ENCODE measurements at places on chromosomes 5 and 9.

DNA sequence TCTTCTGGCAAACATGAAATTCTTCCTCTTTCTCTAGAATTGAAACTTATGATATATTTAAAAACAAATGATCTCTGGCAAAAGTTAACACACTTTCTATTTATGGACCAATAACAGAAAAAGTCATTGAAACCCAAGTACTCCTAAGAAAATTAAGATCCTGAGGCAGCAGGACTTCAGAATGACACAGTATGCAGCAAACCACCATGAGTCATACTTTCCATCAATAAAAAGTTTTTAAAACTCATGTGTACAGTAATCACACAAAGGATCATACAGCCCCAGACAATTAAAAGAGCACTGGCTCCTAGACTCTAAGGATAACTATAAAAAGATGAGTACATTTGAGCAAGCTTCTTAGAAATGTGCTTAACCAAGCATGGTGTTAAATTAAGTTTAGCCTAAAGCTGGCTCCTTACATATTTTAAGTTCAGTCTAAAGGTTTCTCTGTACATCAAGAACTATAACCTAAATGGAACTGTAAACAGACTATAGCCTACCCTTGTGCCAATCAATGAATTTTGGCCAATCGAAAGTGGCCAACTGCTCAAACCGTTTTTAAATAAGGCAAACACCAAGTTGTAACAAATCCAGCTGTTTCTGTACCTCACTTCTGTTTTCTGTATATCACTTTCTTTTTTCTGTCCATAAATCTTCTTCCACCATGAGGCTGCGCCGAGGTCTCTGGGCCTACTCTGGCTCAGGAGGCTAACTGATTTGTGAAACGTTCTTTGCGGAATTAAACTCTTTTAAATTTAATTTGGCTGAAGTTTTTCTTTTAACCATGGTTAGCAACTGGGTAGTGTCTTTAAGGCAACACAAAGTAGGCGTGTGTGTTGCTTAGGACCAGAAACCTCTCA lies 232.1 kb upstream of the PIK3R1 start:
- DNase-seq: no peak

GRCh38 chr5:156684216-156684615 lies 165.9 kb upstream of the PPP1R2B start:
- no peak for DNase-seq

- DNase-seq: no peak
Measured at GRCh38 chr5:68299575-68299974, 84.0 kb downstream of the PIK3R1 start.

- DNase-seq: no peak
Measured at GRCh38 chr5:143653256-143653655, 158.7 kb upstream of the HMHB1 start.

- DNase-seq: no peak
Measured at GRCh38 chr9:105683688-105684275, 10.6 kb upstream of the TMEM38B start.

- no peak for DNase-seq
Measured at GRCh38 chr9:86637515-86637914, 283.3 kb upstream of the TUT7 start.

- no peak for DNase-seq
Measured at GRCh38 chr9:5422276-5422675, 15.4 kb downstream of the PLGRKT start.

DNA sequence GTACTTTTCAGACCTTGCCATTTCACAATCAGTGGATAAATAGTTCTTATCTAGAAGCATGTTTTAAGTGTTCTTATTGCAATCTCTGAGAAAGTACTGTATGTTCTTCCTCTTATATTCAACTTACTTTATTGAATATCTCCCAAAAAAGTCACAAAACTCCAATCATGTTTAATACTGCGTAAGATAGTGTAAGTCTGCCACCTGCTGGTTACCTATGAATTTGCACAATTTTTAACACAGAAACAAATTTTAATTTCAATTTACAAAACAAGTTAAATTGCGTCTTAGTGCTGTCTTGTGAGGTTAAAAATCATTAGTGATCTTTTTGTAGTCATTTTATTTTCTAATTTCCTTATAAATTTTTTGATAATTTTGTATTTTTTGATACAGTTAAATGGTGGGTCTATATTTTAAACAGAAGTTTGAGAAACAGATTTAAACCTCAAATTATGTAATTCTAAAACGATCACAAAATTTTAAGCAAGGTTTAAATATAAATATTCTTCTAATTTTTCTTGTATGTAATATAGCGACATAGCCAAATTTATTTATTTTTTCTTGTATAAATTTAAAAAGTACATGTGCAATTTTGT lies 115.8 kb downstream of the EMB start:
- DNase-seq: peak; percentile 1

DNA sequence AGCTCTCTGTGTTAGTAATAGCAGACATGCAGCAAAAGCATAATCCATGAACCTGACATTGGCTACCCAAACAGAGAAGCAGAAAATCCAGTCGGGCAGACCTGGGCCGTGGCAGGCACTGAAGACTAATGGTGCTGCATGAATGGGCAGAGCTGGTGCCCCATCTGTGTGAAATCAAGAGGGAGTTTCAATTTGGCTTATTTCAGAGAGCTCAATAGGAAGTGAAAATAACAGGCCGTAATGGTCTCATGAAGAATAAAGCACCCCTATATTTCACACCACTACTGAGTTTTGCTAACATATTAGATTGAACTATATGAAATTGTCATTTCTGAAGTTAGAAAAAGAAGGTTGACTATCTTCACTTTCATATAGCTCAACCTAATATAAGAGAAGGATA lies 149.7 kb downstream of the ENC1 start:
- DNase-seq: no peak

DNA sequence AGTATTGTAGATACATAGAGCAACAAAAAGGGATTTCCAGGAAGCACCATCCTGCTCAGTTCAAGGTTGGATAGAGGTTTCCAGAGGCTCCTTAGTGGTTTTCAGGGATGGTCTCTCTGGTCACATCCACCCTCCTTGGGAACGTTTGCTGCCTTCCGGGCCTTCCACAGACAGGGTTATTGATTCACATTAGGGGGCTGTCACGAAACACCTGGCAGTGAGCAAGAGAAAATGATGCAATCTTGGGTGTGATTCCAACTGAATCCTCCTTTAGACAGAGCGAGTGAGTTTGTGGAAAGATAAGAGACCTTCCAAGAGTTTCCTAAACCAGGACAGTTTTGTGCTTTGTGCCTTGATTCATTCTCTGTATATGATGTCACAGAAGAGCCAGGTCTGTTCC lies 43.8 kb upstream of the CTSL start:
- DNase-seq: no peak

- no peak for DNase-seq
Measured at GRCh38 chr9:93136011-93136440, 2.0 kb upstream of the NINJ1 start.

GRCh38 chr5:13027874-13028273 lies 916.6 kb downstream of the DNAH5 start:
- DNase-seq: no peak

- DNase-seq: no peak
Measured at GRCh38 chr9:33425128-33425533, 22.3 kb downstream of the AQP3 start.

DNA sequence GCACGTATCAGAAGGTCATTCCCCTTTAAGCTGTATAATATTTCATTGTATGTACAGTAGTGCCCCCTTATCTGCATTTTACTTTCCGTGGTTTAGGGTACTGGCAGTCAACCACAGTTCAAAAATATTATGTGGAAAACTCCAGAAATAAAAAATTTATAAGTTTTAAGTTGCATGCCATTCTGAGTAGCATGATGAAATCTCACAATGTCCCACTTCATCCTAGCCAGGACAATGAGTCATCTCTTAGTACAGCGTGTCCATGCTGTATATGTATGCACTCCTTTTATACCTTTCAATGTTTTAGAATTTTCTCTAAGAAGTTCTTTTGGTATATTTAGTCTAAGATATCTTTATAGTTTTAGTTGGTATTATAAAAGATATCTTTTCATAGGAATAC lies 115.0 kb upstream of the HAND1 start:
- no peak for DNase-seq

GRCh38 chr5:109487753-109488420 lies 78.1 kb upstream of the PJA2 start:
- no peak for DNase-seq

DNA sequence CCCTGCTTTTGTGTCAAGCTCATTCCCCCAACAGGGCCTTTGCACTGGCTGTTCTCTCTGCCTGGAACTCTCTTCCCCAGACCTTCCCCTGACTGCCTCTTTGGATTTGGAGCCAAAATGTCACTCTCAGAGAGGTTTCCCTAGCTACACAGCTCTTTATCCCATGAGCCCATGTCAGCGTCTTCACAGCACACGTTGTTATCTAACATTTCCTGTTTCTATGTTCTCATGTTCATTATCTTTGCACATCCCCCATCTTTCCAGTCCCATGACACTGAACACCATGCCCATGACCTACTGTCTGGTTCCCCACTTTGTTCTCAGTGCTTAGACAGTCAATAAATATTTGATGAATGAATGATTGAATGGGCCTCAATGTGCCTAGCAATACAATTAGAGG lies 26.3 kb upstream of the ARSI start:
- no peak for DNase-seq

GRCh38 chr9:85884256-85884655 lies 56.7 kb upstream of the NAA35 start:
- DNase-seq: no peak

GRCh38 chr5:166540156-166540555 lies 1751.3 kb upstream of the WWC1 start:
- no peak for DNase-seq

- no peak for DNase-seq
Measured at GRCh38 chr9:23172979-23173637, 652.9 kb downstream of the ELAVL2 start.

GRCh38 chr9:124239249-124240073 lies 18.3 kb upstream of the NEK6 start:
- DNase-seq: no peak

- no peak for DNase-seq
Measured at GRCh38 chr9:26243029-26243697, 564.9 kb upstream of the TUSC1 start.

DNA sequence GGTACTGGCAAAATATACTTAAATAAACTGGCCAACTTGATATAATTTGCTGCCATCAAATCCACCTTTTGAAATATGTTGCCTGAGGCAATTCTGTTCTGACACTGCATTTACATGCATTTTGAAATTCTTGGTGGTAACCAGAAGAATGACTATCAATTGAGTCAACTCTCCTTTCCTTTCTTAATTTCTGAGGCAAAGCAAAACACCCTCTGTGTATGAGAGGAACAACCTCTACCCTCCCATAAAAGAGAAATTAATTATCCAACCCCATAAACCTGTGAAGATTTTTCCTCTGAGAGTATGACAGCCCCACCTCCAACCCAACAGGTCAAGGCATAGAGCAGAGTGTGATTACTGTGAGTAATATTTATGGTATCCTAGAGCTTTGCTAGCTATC lies 286.8 kb downstream of the NR2F1-AS1 start:
- no peak for DNase-seq

- no peak for DNase-seq
Measured at GRCh38 chr5:116736671-116737070, 162.0 kb upstream of the SEMA6A start.

DNA sequence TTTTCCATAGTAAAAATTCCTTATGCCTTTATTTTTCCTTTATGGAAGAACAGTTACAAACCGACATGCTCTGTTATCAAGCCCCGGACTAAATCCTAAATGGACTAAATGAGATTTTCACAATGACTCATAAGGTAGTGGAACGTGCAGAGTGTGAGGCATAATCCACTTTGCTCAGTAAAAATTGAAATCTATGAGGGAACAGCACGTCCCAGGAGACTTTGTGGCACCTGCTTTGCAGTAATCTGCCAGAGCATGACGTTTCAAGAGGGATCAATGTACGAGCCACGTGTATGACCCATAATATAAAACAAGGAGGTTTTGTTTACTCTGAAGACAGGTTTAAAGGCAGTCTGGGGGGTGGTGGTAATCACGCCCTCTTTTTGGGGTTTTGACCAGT lies 83.8 kb upstream of the GNA14 start:
- no peak for DNase-seq

DNA sequence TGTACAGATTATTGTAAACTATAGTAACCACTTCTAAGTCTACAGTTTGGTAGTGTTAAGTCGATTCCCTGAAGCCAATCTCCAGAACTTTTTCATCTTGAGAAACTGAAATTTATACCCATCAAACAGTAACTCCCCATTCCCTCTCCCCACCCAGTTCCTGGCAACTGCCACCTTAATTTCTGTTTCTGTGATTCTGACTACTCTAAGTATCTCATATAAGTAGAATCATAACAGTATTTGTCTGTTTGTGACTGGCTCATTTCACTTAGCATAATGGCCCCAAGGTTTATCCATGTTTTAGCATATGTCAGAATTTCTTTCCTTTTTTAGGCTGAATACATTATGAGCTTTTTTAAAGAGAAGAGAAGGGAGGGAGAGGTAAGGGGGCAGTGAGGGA lies 61.4 kb downstream of the SPOCK1 start:
- DNase-seq: no peak

GRCh38 chr9:113876151-113876992 lies at the start of gene ZNF618:
TSS of gene ZNF618 (plus strand) at chr9:113876309. CDS start at chr9:113876381, 72 bp downstream.
- DNase-seq: peak; percentile 3

- DNase-seq: no peak
Measured at GRCh38 chr5:150138551-150139265, 16.9 kb downstream of the PDGFRB start.

GRCh38 chr5:91160714-91161285 lies 222.3 kb downstream of the ARRDC3 start:
- DNase-seq: no peak
